ENCODE measurements at places on chromosomes 6 and 20. TPM values are rescaled to one million over a fixed set of nuclear protein-coding genes. Genes with fewer than 3 reads are reported as not detected.

The LGSN gene
- total RNA-seq, result not detected

The RHAG gene
- not detected for total RNA-seq

DNA sequence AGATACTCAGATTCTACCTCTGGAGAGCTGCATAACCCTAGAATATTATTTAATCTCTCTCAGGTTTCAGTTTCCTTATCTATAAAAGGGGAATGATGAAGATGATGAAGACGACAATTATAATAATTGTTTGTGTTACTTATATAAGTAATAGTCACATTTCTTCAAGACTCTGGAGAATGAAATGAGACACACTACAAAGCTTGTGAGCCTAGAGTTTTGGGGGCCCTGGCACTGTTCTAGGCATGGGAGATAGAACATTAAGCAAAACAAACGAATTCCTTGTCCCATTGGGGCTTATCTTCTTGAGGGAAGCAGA is 5.4 kb upstream of the ZNF217 start:
- no peak for DNase-seq

- DNase-seq, result no peak
Observed at GRCh38 chr20:23915844-23916243, 36.3 kb upstream of the CST5 start.

DNA sequence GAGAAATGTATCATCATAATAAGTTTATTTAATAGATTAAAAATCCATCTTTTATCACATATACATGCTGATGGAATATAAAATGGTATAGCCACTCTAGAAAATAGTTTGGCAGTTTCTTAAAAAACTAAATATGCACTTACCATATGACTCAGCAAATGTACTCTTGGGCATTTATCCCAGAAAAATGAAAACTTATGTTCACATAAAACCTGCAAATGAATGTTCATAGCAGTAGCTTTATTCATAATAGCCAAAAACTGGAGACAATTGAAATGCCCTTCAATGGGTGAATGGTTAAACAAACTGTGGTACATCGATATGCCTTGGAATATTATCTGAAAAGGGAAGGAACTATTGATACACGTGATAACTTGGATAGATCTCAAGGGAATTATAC is 6.4 kb upstream of the NCOA7 start:
- DNase-seq, result no peak

GRCh38 chr20:58471193-58472164 is 43.7 kb downstream of the APCDD1L start:
- DNase-seq, result no peak

GRCh38 chr6:5108536-5109150 is 23.5 kb downstream of the PPP1R3G start:
- no peak for DNase-seq

DNA sequence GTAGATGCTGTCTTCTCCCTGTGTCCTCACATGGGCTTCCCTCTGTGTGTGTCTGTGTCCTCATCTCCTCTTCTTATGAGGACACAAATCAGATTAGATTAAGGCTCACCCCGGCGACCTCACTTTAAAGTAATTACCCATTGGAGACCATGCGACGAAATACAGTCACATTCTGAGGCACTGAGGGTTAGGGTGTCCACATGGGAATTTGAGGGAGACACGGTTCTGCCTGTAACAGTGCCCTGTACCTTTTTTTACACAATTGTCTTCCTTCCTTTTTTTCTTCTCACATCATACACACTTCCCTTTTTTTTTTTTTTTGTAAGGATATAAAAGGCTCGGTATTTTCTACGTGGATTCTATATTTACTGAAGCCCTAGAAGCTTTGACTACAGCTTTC is 48.9 kb downstream of the DEK start:
- no peak for DNase-seq
